ENCODE measurements at places on chromosomes 1 and 21.

- no peak for DNase-seq
These were observed 60.8 kb downstream of the ZNF684 start for GRCh38 chr1:40592107-40592803.

DNA sequence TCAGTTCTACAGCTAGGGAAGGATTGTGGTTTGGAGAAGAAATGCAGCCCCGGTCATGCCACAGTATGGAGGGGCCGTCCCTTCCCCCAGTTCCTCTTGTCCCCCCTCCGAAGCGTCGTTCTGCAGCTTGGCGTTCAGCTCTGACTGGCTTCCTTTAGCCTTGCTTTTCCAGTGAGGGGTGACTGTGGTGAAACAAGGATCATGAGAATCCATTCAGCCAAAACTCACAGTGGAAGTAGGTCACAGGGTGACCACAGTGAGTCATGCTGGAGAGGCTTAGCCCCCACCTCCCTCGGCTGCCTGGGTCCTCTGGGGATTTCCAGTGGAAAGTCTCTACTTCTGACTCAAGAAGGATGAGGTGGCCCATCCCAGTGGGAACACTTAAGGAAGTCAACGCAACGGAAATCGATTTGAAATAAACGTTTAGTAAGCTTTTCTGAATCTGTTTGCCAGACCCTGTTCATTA is 37.3 kb upstream of the COL6A2 start:
- DNase-seq = no peak

GRCh38 chr1:46496505-46496904 is 6.9 kb downstream of the DMBX1 start:
- DNase-seq = no peak

DNA sequence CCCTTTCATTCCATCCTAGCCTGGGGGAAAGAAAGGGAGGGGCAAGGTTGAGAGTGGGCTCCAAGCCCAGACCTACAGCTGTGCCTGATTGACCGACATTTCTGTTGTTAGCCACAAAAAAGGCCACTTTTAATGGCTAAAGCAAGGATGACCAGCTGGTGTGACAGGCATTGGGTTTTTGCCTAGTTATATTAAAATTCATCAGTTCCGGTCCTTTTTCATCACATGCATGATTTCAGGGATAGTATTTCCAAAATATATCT is 192.3 kb downstream of the ZNF326 start:
- DNase-seq = peak; percentile 77

DNA sequence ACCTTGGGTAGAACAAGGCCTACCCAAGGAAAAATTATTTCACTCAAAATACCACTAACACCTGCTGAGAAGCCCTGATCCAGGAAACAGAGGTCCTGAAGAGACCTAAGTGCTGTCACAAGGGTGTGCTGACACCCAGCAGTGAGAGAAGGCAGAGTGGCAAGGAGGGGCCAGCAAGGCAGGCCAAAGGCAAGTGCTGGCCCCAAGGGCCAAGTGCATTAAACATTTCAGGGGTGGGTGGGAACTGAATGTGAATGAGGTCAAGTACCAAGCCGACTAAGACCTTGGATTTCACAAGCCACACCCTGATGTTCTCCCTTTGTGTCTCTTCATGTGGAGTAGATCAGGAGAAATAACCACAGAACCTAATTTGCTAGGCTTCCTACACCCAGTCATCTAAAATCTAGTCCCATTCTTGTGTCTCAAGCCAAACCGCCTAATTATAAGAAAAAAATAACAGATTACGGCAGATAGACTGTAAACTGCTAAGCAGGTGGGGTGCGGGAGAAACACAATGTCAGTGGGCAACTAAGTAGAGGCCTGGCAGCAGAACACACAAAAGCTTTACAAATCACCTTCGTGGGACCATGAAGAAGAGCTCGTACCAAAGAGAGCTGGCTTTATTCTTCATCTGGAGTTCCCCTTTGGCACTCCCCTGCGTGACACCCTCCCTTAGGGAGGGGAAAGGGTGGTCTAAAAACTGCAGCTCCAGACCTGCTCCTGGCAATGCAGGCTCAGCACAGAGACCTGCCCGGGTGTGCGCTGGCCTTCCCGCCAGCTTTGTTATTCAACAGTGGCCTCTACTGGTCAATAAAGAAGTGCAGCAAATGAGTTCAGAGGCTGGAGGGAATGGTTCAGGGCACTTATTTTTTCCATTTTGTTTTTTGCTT is 8.7 kb downstream of the UBE2G2 start:
- no peak for DNase-seq

GRCh38 chr1:91556556-91556955 is 55.9 kb downstream of the CDC7 start:
- no peak for DNase-seq

DNA sequence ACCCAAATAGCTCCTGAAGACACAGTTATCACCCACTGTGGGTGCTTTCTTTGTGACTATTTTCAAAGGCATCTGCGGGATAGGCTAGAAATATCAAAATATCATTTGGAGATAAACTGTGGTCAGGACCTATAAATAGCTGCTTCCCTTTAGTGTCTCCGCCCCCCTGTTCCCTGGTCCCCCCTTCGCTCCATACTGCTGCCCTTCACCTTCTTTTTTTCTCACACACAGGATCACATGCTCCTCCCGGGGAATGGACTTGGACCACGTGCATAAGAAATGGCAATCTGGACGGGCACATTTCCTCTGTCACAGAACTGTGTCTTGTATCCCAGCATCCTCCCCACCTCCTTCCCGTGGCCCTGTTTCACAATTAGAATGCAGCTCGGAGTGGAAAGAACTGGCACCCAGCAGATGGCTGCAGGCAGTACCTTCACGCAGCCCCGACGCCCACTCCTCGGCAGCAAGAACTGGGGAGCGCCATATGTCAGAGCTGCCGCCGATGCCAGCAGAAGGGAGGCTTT is 68.8 kb upstream of the SSX2IP start:
- peak; percentile 63 for DNase-seq

- DNase-seq = no peak
These were observed 4.2 kb upstream of the DYRK3 start for GRCh38 chr1:206631085-206631509.

DNA sequence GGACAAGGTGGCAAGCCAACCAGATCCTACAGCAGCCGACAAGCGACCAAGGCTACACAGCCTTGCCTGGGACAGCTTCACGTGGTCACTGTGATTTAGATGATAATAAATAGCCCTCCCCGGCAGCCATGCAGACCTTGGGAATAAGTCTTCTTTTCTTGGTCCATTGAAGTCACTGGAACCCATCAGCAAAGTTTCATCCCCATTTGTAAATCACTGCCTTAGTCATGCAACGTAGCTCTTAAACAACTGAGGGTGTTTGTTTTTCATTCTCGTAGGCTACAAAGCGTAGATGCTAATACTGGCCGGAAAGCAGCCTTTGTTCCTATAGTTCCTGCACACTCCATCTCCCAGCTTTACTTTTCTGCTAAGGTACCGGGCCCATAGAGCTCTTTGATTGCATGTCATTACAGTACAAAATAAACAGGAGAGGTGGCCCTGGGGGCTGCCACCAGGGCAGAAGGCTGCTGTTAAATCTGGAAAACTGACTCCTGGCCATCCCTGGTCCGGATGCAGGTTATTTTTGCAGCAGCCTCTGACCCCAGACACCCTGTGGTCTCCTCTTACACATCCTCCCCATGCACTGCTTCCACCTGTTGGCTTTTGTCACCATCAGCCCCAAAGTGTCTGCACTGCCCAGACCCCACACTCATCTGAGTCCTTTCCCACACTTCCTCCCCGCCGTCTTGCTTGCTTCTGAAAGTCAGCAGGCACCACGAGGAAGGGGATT is 105.5 kb downstream of the TOMM20 start:
- DNase-seq = no peak

DNA sequence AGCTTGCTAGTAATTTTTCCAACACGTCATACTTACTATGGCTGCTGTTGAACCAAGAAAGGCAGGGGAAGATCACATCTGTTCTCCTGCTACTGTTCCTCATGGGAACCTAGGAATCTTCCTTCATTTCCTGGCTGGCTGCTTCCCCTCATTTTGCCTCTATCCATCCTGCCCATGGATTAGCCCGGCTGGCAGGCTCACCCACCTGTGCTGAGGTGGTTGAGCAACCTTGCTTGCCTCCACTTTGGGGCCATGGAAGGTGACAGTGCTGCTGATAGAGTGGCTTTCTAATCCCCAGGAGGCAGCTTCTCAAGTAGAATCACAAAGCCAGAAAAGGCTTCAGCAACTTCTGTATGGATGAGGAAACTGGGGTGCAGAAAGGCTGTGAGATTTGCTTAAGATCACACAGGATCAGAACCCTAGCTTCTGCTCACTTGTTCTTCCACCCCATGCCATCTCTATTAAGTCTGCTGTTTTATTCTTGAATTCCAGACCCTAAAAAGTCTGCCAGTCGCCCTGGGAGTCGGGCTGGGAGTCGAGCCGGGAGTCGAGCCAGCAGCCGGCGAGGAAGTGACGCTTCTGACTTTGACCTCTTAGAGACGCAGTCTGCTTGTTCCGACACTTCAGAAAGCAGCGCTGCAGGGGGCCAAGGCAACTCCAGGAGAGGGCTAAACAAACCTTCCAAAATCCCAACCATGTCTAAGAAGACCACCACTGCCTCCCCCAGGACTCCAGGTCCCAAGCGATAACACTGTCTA is 6.2 kb upstream of the BMP8A start:
- no peak for DNase-seq

- DNase-seq = no peak
These were observed 4.8 kb upstream of the SLC35D1 start for GRCh38 chr1:67058761-67059160.

- DNase-seq = no peak
These were observed 868.5 kb downstream of the BRINP3 start for GRCh38 chr1:189609167-189609566.

DNA sequence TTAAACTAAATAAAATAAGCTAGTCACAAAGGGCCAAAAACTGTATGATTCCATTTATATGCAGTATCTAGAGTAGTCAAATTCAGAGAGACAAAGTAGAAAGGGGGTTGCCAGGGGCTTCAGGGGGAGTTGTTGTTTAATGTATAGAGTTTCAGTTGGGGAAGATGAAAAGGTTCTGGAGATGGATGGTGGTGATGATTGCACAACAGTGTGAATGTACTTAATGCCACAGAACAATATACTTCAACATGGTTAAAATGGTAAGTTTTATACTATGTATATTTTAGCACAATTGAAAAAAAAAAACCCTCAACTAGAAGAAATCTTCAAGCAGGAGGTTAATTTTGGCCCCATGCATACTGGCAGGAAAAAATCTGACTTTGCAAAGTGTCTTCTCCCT is 24.3 kb downstream of the VAV3 start:
- DNase-seq = no peak

- no peak for DNase-seq
These were observed 12.7 kb downstream of the CD34 start for GRCh38 chr1:207898260-207898659.

DNA sequence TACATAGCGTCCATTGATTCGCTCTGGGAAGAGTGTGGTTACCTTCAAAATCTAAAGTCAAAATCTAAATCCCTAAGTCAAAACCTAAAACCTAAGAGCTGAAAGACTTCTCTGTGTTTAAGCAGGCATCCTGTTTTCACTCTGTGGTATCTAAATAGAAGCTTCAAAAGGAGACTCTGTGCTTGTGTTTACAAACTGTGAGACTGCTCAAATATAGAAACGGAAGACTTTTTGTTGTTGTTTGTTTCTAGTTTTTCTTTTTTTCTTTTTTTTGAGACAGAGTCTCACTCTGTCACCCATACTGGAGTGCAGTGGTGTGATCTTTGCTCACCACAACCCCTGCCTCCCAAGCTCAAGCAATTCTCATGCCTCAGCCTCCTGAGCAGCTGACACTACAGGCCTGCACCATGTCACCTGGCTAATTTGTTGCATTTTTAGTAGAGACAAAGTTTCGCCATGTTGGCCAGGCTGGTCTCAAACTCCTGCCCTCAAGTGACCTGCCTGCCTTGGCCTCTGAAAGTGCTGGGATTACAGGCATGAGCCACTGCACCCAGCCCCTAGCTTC is 425.9 kb downstream of the SMYD3 start:
- no peak for DNase-seq

GRCh38 chr1:204043680-204044079 is 29.2 kb upstream of the SOX13 start:
- DNase-seq = no peak

GRCh38 chr1:47724432-47724999 is 272.7 kb downstream of the TRABD2B start:
- DNase-seq = no peak

DNA sequence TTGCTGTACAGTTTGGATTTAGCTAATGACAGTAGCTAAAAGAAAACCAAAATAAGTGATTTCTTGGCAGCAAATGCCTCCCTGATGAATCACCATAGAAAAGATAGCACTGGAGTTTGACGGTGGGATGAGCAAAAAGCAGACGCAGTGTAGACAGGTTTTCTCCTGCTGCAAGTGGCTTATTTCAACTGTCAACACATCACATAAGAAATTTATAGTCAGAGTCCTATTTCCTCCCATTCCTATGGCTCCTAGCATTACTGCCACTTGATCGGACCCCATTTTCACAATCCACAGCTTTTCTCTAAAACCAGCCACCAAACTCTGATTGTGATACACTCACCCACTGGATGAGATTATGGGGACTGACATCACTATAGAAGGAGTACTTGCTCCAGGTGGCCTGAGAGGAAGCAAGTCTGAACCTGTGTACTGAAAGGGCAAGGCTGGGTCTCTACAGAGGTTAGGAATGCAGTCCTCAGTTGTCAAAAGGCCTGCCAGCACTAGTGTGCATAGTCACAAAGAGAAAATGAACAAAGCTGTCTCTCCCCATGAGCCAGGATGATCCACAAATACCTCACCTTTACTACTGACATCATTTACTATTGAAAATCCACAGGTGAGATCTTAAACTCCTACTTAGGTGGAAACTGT is 359.8 kb downstream of the LTN1 start:
- DNase-seq = no peak

- no peak for DNase-seq
These were observed 46.4 kb upstream of the SLC22A15 start for GRCh38 chr1:115929881-115930280.

- DNase-seq = no peak
These were observed 12.6 kb downstream of the IL22RA1 start for GRCh38 chr1:24130385-24130784.

DNA sequence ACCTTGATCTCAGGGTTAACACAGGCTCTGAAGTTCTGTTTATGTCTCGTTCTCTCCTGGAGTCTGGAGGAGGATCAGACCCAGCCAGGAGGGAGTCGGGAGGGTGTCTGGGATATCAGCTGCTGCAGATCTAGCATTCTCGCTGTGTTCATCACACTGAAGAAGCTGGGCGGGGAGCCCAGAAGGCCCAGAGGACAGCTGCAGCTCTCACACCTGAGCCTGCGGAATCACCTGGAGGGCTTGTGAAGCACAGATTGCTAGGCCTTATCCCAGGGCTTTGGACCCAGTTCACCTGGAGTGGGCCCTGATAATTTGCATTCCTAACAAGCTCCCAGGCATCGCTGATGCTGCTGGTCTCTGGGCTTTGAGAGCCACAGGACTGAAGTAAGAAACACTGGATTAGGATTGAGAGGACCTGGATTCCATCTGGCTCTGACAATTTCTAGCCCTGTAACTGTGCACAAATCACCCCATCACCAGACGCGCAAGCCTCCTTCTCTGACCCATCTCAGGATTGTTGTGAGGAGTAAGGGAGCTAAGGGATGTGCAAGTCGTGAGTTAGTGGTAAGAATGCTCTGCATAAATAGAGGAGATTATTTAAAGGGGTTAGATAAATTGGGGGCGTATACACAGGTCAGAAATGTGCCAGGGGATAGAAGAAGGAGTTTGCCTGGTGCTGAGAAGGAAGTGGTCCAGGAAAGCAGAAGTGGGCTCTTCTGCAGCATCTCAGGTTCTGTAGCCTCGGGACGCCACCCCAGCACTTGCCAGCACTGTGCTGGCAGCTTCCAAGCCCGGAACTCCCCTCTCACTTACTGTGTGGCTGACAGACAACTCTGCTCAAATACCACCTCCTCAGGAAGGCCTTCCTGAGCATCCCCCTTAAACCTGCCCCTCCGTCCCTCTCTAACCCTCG is 19.1 kb downstream of the ABCA4 start:
- DNase-seq = peak; percentile 49

GRCh38 chr1:193438771-193439170 is 252.4 kb upstream of the B3GALT2 start:
- DNase-seq = no peak

Data from cerebellar nuclear complex (tissue), 1 donor.